Activated T-cell treated with anti-CD3 and anti-CD28 coated beads, Interleukin-2, amount 50 U/mL, for 4 hours (primary cell): ENCODE measurements at places on chromosomes 12 and 14. TPM values are rescaled to one million over a fixed set of nuclear protein-coding genes. Genes with fewer than 3 reads are reported as not detected.

Gene IL31
- 5.3 TPM for total RNA-seq

Gene ZFHX2
- 1.1 TPM for total RNA-seq

Gene CPM
- 55.3 TPM for total RNA-seq

Gene GARIN6
- total RNA-seq: not detected

Gene ASPG
- total RNA-seq: not detected

Gene RD3L
- not detected for total RNA-seq

Gene GLI1
- 0.46 TPM for total RNA-seq

Gene TTC7B
- 6.0 TPM for total RNA-seq

Gene ARF3
- total RNA-seq: 110 TPM

Gene LPAR5
- total RNA-seq: 5.1 TPM

Gene PLEKHD1
- total RNA-seq: 0.10 TPM

Gene NXPH4
- total RNA-seq: not detected

Gene OXA1L
- total RNA-seq: 139 TPM

Gene OAS2
- total RNA-seq: 27.8 TPM

Gene RIMBP2
- not detected for total RNA-seq

Gene SLC5A8
- not detected for total RNA-seq

Gene AKAP6
- 1.7 TPM for total RNA-seq

Gene CELA1
- total RNA-seq: not detected

Gene PTCSC3
- total RNA-seq: not detected

Gene KLRK1
- 57.0 TPM for total RNA-seq

Gene LRP1-AS
- total RNA-seq: not detected

Gene TEAD4
- total RNA-seq: 4.1 TPM

Gene NYNRIN
- 0.03 TPM for total RNA-seq

Gene TRHDE
- not detected for total RNA-seq

Gene CISTR
- total RNA-seq: not detected

Gene AQP6
- not detected for total RNA-seq

Gene B4GALNT1
- 3.6 TPM for total RNA-seq

Gene KRT80
- 0.05 TPM for total RNA-seq

Gene SAMD4A
- total RNA-seq: 7.6 TPM

Gene TEX22
- 1.2 TPM for total RNA-seq

Gene RNASE2
- total RNA-seq: not detected

Gene PLA2G1B
- 1.3 TPM for total RNA-seq
